Stimulated activated CD8-positive, alpha-beta memory T cell treated with anti-CD3 and anti-CD28 coated beads, Interleukin-4, amount 100 ng/mL, for 1 hour (primary cell): ENCODE measurements at places on chromosomes 16 and 17.

- DNase-seq = no peak
These were observed 21.2 kb downstream of the CLEC16A start for GRCh38 chr16:10965440-10966061.

- DNase-seq = no peak
These were observed 963 bp upstream of the METTL22 start for GRCh38 chr16:8620535-8620934.

DNA sequence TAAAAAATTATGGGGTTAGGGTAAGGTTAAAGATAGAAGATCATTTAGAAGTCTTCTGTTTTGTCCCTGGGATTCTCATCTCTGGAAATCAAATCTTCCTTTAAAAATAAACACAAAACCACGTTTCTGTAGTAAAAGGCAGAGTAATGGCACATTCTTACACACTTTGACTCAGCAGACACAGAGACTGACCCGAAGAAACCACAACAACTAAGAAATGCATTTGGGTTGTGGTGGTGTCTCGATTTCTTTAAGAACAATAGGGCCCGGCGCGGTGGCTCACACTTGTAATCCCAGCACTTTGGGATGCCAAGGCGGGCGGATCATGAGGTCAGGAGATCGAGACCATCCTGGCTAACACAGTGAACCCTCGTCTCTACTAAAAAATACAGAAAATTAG lies 54.9 kb upstream of the MYH10 start:
- DNase-seq = no peak

DNA sequence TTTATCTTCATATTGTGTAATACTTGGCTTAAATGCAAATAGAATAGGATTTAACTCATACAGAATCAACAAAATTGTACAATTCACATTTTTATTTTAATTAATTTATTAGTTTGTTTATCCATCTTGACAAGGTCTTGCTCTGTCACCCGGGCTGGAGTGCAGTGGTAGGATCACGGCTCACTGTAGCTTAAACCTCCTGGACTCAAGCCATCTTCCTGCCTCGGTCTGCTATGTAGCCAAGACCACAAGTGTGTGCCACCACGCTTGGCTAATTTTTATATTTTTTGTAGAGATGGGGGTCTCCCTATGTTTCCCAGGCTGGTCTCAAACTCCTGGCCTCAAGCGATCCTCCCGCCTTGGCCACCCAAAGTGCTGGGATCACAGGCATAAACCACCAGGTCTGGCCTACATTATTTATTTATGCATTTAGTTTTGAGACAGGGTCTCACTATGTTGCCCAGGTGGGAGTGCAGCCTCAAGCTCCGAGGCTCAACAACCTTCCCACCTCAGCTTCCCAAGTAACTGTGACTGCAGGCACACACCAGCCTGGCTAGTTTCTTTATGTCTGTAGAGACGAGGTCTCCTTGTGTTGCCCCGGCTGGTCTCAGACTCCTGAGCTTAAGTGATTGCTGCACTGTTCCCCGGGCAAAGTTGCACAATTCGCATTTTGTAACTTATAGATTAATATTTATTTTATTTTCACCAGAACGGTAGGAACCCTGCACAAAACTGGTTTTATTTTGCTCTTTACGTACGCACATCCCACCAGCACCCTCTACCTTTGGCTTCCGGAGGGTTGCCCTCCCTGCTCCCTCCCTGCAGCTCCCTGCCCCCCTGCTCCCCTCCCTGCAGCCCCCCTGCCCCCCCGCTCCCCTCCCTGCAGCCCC lies 4.9 kb downstream of the DPEP1 start:
- DNase-seq = no peak

DNA sequence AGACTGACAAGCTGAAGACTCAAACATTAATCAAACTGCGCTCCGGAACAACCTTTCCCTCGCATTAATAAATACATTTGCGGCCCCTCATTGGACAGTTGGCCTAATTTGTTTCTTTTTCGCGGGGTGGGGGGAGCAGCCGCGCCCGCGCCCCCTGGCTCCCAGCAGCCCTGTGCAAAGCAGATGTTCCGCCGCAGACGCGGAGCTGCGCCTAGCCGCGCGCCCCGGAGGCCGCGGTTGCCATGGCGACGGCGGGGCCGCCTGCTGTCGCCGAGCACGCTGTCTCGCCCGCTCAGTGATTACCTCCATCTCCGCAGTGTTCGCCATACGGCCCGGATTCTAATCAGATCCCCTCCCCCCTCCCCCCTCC lies 25.5 kb downstream of the COPZ2 start:
- no peak for DNase-seq

GRCh38 chr16:61295311-61295710 lies 740.9 kb downstream of the CDH8 start:
- DNase-seq = no peak

DNA sequence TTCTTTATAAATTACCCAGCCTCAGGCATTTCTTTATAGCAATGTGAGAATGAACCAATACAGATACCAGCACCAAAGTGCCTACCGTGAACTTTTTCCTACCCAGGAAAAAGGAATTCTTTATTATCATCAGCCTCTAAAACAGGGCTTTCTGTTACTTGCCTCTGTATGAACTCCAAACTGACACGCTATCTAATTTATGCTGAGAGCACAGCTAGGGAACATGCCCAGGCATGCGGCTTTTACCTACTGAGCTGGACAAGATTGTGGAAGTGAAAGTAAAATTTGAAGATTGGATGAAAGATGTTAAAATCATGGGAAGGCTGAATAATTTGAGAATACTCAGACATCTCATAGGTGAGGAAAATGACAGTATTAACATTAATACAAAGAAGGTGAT lies 24.4 kb upstream of the ADCY9 start:
- no peak for DNase-seq

GRCh38 chr17:200586-200985 lies 19.1 kb upstream of the DOC2B start:
- no peak for DNase-seq

DNA sequence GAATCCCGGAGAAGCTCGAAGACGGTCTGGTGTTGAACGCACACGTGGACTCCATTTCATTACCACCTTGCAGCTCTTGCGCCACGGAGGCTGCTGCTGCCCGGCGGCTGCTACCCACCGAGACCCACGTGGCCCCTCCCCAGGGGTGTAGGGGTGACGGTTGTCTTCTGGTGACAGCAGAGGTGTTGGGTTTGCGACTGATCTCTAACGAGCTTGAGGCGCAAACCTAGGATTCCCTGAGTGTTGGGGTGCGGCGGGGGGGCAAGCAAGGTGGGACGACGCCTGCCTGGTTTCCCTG lies 1.7 kb upstream of the CBX4 start:
- DNase-seq = no peak

- DNase-seq = no peak
These were observed 102.9 kb downstream of the HIC1 start for GRCh38 chr17:2157675-2158395.

DNA sequence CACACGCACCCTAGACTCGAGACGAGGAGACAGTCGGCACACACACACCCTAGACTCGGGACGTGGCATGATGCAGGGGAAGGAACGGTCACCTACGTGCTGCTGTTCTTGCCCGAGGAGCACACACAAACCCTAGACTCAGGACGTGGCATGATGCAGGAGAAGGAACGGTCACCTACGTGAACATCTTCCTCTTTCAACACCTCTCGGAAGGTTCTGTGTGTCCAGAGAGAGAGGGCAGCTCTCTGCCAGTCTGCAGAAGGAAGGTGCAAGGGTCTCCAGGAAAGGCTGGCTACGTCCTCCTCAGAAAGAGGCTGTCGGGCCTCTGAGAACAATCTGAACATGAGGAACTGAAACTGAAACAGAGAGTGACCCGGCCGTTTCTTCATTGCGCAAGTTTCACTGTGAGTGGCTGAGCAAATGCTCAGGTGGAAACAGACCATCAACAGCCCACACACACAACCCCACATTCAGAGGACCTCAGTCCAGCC lies 43.4 kb downstream of the ZNF276 start:
- no peak for DNase-seq

GRCh38 chr17:10018461-10018891 lies 113.4 kb upstream of the RCVRN start:
- DNase-seq = no peak

GRCh38 chr17:79371984-79372383 lies 238.9 kb downstream of the RBFOX3 start:
- no peak for DNase-seq

DNA sequence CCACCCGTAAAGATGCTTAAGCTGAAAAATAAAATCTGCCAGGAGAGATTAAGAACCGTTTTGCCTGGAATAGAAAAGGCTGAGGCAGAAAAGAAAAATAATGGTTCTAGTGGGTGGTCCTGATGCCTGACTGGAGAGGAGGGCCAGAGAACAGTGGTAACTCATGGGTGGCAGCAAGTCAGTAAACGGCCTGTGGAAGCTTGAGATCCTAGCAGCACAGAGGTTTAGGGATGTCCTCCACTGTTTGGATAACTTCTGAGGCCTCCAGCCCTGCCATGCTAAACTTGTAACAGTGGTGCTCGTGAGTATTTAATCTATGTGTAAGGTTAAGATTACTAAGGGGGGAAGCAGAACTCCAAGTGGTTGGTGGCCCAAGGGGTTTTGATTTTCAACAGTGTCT lies 21.2 kb upstream of the PHAF1 start:
- DNase-seq = no peak

DNA sequence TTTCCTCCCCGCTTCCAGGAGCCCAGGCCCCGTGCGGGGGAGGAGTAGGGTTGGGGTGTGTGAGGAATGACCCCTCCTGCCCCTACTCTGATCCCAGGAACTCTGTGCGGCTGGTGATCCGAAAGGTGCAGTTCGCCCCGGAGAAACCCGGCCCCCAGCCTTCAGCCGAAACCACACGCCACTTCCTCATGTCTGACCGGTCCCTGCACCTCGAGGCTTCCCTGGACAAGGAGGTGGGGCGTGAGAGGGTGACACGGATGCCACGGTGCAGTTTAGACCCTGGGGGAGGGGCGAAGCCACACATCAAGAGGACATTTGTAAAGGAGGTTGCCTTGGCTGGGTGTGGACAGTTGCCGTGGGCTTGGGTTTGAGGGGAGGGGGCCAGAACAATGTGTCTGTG lies 7.4 kb downstream of the ARRB2 start:
- no peak for DNase-seq

- no peak for DNase-seq
These were observed 16.4 kb upstream of the CCL23 start for GRCh38 chr17:36034127-36034526.

DNA sequence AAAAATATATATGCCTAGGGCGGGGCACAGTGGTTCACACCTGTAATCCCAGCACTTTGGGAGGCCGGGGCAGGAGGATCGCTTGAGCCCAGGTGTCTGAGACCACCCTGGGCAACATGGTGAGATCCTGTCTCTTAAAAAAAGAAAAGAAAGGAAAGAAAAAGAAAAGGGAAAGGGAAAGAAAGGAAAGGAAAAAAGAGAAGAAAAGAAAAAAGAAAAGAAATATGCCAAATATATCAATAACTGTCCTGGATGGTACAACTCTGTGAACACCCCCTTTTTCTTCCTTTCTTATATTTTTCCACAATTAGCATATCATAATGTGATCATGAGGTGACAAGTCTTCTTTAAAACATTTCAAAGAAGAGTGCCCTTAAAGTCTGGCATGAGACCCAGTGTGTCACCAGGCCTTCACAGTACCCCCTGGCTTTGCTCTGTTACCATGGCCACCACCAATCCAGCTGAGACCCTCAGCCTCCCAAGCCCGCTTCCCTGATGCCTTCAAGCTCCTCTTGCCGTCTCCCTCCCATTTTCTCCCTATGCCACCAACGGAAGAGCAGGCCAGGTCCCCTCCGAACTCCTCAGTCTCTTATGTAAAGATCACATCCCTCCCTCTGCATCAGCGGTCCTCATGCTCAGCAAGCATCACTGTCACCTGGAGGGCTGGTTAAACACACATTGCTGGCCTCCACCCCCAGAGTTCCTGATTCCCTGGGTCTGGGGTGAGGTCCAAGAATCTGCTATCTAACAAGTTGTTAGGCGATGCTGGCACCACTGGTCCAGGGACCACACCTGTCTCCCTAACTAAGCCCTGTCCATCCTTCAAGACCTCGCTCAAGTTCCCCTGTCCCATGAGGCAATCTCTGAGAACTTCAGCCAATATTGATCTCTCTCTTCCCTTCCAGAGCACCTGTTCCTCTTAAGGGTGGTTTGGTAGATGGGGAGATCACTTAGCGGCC lies 44.5 kb downstream of the CUEDC1 start:
- DNase-seq = no peak

DNA sequence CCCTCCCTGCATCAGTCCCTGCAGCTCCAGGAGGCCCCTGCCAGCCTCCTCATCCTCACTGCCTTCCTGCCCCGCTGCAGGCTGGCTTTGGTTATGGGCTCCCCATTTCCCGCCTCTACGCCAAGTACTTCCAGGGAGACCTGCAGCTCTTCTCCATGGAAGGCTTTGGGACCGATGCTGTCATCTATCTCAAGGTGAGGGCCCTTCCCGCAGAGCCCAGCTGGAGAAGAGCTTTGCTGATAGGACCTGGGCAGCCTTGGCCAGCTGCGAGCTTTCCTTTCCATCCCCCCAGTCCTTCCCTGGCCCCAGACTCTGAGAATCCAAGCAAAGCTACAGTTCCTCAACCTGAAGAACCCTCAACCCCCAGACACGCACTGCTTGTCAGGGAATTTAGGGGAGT lies 14.1 kb downstream of the PDK2 start:
- no peak for DNase-seq

DNA sequence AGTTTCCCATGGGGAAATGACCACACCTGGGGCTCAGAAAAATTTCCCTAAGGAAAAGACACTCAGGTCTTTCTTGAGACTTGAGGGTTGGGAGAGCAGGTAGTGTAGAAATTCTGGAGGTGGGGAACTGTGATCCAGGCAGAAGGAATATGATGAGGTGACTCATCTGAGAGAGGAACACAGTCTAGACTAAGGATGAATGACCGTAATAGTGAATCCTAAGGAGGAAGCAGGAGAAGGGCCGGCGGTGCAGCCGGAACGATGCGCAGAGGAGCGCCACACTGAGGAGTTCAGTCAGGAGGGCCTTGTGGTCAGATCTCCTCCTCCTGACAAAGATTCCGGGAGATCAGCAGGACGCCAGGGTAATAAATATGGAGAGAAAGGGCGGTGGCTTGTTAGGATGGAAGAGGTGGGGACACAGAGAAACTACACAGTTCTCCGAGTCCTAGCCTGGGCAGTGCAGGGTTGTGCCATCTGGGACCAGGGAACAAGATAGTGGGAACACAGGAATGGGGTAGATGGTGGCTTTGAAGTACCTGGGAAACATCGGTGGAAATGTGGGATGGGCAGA lies 135.6 kb downstream of the PARN start:
- no peak for DNase-seq

GRCh38 chr17:17367931-17368330 lies 64.8 kb downstream of the NT5M start:
- no peak for DNase-seq

DNA sequence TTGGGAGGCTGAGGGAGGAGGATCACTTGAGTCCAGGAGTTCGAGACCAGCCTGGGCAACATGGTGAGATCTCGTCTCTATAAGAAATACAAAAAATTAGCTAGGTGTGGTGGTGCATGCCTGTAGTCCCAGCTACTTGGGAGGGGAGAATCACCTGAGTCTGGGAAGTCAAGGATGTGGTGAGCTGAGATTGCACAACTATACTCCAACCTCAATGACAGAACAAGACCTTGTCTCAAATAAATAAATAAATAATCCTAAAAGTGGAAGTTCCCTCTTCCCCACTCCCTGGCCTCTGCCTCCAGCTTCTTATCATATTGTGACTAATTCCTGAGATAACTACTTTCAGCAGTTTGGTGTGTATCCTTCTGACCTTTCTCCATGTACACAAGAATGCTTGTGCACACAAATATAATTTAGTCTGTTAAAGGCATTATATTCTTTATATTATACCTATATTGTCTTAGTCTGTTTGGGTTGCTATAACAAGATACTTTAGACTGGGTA lies 23.5 kb upstream of the DNAJA2 start:
- no peak for DNase-seq

- no peak for DNase-seq
These were observed 6.1 kb downstream of the WDR81 start for GRCh38 chr17:1730326-1731193.
